ENCODE measurements at places on chromosomes 4 and X. TPM values are rescaled to one million over a fixed set of nuclear protein-coding genes. Genes with fewer than 3 reads are reported as not detected.

DNA sequence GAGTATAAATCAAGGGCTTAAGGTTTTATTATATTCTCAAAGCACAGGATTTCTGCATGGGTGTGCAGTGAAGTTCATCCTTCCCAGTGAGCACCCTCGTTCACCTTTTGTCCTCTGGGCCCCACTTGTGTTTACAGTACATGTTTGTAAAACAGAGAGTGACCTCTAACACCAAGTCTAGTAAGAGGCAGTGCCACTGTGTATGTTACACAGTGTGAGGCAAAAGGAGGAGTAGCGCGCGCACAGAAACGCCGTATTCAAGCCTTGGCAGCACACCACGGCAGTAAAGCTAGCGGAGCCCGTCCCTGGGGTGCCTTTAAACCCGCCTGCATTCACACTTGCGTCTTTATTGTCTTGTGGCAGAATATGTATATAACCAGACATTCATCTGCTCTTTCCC lies 51.9 kb downstream of the CCNI start:
- DNase-seq, result no peak

- DNase-seq, result no peak
Measured at GRCh38 chr4:53653484-53654053, 62.3 kb upstream of the LNX1 start.

DNA sequence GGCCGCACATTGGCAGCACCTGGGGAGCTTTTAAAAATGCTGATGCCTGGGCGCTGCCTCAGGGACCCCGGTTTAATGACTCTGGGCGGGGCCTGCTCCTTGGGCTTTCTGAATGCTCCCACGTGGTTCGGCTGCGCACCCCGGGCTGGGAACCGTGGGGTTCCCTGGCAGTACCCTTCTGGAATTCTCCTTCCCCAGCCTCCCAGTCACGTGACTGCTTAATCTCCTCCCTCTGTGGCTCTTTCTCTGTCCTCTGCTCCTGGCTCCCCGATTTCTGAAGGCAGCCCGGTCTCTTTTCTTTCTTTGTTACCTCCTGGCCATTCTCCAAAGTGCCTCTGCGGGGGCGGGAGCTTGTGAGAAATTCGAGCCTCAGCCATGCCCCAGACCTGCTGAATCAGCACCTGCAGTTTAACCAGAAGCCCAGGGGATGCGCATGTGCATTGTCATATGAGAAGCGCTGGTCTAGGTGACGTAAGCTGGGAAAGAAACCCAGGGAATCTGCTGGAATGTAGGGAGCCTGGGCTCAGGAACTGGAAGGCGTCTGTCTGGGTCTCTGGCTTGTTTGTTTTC lies 16.6 kb downstream of the CLCN4 start:
- DNase-seq, result no peak

GRCh38 chrX:72268597-72269365 lies 8.3 kb downstream of the RPS4X start:
- no peak for DNase-seq

DNA sequence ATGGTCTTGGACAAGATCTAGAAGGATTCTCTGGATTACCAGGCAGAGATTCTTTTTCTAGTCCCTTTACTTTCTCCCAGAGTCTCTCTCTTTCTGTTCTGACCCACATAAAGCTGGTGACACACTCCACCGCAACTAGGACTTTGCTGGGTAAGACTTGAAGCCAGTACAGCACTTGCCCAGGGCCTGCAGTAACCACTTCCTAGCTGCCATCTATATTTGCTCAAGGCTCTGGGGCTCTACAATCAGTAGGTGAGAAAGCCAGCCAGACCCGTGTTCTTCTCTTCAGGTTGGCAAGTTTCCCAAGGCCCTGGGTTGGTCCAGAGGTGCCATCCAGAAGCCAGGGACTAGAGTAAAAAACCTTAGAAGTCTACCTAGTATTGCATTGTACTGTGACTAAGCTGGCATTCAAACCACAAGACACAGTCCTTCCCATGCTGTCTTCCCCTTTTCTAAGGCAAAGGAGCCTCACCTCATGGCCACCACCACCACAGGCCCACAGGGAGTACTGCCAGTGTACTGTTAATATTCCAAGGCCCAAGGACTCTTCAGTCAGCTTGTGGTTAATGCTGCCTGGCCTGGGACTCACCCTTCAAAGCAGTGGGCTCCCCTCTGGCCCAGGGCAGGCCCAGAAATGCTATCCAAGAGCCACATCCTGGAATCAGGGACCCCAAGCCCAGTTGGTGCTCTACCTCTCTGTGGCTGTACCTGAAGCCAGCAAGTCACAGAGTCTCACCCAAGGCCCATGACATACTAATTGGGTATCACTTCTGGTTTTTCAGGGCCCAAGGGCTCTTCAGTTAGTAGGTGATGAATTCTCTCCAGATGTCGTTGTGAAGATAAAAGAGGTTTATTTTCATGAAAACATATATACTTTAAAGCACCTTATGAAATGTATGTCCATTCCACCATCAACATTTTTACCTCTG lies 54.7 kb downstream of the CD38 start:
- DNase-seq, result no peak

DNA sequence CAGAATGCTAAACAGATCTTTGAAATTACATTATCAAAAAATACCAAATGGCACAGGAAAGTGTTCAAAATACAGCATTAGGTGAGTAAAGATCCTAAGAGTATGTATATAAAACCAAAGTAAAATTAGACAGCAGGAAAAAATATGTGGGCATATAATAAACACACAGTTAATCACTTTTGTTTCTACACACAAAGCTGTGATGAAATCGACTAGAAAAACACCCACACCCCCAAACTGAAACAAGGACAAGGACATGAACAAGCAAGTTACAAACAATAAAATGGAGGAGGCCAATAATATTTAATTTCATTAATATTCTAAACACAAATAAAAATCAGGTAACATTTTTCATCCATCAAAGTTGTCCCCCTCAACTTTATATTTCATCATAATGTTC lies 143.2 kb downstream of the FRYL start:
- no peak for DNase-seq

GRCh38 chr4:138448169-138448568 lies 206.0 kb upstream of the SLC7A11 start:
- no peak for DNase-seq

- no peak for DNase-seq
Measured at GRCh38 chrX:1327651-1328304, 8.8 kb upstream of the IL3RA start.

DNA sequence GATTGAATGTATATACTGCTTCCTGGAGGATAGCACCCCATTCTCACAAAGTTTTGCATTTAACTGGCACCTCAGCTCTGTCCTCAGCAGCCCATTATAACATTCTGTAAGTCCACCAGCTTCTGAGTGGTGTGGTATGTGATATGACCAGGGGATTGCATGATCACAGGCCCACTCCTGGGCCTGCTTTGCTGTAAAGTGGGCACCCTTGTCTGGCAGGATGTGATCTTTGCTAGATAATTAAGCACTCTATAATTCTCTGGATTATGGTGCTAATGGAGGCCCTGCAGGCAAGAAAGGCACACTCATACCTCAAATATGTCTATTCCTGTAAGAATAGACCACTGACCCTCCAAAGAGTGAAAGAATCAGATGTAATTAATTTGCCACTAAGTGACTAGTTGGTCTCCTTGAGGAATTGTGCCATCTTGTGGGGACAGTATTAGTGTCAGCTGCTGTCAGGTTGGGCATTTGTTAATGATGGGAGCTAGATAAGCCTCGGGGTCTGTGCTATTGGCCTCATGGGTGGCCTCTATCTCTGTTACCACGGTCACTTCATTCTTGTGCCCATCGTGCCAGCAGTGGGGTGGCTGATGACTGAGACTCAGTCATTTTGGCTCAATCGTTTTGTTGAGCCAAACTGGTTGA lies 2.2 kb upstream of the CFI start:
- DNase-seq, result peak; percentile 29

DNA sequence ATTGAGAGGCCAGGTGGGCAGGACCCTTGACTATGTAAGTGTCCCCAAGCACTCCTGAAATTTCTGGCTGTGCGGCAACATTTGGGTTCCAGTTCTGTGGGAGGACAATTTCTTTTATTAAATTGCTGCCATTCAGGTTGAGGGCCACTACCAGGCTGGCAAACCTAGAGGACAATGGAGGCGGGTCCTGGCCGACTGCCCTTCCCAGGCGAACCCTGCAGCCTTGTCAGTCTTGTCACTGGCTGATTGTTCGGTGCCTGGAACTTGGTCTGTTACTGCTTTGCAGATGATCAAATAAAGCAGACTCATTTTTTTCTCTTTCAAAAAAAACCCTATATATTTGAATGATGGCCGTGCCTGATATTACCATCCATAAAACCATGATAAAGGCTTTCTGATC lies 6.6 kb upstream of the TMEM128 start:
- no peak for DNase-seq

DNA sequence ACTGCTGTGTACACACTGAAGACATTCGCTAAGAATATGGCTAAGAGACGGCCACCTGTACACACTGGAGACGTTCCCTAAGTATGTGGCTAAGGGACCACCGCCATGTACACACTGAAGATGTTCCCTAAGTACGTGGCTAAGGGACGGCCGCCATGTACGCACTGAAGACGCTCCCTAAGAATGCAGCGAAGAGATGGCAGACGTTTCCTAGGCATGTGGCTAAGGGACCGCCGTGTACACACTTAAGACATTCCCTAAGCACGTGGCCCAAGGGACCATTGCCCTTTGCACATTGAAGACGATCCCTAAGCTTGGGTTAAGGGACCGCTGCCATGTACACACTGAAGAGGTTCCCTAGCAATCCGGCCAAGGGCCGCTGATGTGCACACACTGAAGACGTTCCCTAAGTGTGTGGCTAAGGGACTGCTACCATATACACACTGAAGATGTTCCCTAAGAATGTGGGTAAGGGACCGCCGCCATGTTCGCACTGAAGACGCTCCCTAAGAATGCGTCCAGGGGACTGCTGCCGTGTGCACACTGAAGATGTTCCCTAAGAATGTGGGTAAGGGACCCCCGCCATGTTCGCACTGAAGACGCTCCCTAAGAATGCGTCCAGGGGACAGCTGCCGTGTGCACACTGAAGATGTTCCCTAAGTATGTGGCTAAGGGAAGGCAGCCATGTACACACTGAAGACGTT lies 36.7 kb downstream of the DHRSX start:
- DNase-seq, result no peak

GRCh38 chr4:5055411-5055810 lies 4.1 kb downstream of the STK32B start:
- DNase-seq, result no peak

DNA sequence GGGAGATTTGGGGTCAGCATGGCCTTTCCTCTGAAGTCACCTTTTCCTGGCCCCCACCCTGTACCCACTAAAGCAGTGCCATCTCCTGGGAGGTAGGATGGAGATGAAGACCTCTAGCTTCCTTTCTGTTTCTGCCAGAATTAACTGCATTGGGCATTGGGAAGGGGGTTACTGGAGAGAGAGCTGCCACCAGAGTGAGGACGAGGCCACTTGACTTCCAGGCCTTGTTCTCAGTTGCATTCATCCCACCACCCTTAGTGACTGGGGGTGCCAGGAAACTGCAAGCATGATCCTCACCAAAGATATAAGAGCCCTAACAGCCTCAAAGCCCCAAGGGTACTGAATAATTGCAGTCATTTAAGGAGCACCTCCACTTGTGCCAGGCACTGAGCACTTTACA lies 15.8 kb downstream of the SASH3 start:
- no peak for DNase-seq

GRCh38 chrX:110966839-110967238 lies 129.2 kb upstream of the PAK3 start:
- DNase-seq, result no peak

DNA sequence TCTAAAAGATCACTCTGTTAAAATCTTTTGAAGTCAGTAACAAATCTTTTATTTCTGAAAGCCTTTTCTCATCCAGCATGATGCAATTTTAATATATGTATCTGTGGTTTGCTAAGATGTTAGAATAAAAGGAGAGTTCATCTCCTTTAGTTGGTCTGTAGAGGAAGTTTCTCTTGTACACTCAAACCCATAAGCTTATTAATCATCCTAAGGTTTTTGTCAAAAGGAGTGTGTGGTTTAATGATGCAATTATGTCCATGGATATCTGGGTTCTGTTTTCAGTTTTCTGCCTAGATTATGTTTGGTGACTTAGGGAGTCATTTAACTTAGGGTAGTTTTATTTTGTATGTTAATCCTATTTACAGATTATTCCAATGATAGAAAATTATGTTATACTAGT lies 52.1 kb upstream of the NDST4 start:
- no peak for DNase-seq

GRCh38 chr4:109365939-109366338 lies 63.5 kb upstream of the COL25A1 start:
- no peak for DNase-seq

DNA sequence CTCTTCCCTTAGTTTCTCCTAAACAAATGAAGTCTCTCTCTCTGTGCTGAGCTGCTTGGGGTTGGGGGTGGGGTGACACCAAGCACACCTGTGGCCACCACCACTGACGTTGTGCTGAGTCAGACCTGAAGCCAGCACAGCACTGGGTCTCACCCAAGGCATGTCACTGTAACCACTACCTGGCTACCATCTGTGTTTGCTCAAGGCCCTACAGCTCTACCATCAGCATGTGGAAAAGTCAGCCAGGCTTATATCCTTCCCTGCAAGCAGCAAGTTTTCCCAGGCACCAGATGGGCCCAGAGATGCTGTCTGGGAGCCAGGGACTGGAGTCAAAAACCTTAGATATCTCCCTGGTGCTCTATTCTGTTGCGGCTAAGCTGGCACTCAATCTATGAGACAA lies 6.9 kb downstream of the CXCL10 start:
- DNase-seq, result no peak

GRCh38 chr4:123554801-123555232 lies 158.2 kb downstream of the SPRY1 start:
- DNase-seq, result no peak

GRCh38 chr4:171340258-171340657 lies 472.9 kb upstream of the GALNTL6 start:
- DNase-seq, result no peak

GRCh38 chr4:162871990-162872389 lies 294.7 kb downstream of the NAF1 start:
- DNase-seq, result no peak

- no peak for DNase-seq
Measured at GRCh38 chr4:53695540-53696463, 104.5 kb upstream of the LNX1 start.

Gene BEX3
- total RNA-seq, result 52.7 TPM

Gene GAGE12F
- not detected for total RNA-seq

Gene KANTR
- total RNA-seq, result 23.4 TPM

Gene SLC6A14
- not detected for total RNA-seq
